ENCODE measurements at places on chromosomes 13 and 19.

DNA sequence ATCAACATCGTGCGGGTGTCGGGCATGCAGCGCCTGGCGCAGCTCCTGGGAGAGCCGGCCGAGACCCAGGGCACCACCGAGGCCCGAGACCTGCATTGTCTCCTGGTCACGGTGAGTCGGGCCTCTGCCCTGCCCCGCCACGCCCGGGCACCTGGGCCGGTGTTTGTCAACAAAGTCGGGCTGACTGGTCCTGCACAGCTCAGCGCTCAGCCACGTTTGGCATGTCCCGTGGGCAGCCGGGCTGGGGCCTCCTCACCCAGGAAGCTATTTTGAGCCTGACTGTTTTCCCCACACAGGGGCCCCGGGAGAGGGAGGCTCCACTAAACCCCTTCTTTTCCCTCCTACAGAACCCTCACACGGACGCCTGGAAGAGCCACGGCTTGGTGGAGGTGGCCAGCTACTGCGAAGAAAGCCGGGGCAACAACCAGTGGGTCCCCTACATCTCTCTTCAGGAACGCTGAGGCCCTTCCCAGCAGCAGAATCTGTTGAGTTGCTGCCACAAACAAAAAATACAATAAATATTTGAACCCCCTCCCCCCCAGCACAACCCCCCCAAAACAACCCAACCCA is 1.3 kb downstream of the GADD45B start:
- no peak for DNase-seq

- DNase-seq: no peak
Observed at GRCh38 chr13:40494946-40495620, 171.4 kb downstream of the FOXO1 start.

GRCh38 chr13:35144166-35144890 is 202.3 kb downstream of the NBEA start:
- DNase-seq: no peak

DNA sequence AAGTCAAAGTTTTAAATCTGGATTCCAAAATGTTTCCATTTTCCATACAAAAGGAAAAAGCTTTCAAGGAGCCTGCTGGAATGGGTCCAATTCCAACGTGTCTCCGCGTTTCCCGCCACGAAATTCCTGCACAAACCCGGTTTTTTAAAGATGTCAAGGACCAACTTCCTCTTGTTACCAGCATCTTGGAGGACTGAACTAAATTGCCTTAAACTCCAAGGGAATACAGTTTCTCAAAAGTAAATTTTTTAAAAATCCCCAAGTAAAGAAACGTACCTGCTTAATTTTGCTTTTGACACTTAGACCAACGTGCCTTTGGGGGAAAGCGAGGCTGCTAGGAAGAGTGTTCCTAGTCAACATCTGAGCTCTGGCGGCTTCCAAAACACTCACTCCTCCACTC is 12.3 kb upstream of the SOX1 start:
- DNase-seq: no peak

GRCh38 chr13:75461314-75461713 is 20.7 kb downstream of the TBC1D4 start:
- DNase-seq: no peak

GRCh38 chr19:43625918-43626579 is 6.6 kb upstream of the ZNF428 start:
- DNase-seq: no peak

- no peak for DNase-seq
Observed at GRCh38 chr13:104522235-104523072, 1456.2 kb upstream of the SLC10A2 start.

- DNase-seq: no peak
Observed at GRCh38 chr13:46751811-46752635, 44.9 kb downstream of the ESD start.

DNA sequence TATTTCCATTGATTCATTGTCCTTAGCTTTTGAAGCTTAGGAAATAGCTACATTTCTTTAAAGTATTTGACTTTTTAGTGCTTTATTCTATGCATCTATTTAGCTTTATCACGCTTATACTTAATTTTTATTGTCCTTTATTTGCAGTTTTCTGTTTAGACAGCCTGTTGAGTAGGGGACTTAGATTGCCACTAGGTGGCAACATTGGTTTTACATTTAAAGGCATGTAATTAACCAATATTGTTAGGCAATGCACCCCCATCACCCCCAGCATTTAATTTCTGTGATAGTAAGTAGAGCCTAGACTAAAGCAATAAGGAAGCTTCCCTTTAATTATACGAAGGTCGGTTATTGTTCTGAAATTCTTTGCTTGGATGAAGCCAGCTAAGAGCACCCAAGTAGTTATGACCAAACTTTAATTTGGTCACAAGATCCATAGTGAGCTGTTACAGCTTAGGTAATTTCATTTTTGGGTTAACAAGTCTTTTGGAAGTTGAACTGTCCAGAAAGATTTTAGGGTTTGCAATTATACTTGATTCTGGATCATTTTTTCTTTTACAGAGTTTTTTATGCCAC is 36.5 kb downstream of the B3GLCT start:
- DNase-seq: no peak

- DNase-seq: no peak
Observed at GRCh38 chr13:28534801-28535200, 39.9 kb upstream of the FLT1 start.

DNA sequence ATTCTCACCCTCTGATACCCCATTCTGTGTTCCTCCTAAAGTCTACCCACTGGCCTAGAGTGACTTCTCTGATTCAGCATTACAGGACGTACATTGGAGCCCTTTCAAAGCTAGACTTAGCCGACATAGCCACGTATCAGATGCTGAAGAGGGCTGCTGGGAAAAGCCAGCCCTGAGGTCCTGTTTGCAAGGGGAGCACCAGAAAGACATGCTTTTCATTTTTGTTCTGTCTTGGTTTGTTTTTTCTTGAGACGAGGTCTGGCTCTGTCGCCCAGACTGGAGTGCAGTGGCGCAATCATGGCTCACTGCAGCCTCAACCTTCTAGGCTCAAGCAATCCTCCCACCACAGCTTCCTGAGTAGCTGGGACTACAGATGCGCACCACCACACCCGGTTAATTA is 6.3 kb upstream of the ZSWIM4 start:
- DNase-seq: no peak

GRCh38 chr13:50468849-50469669 is 374.4 kb downstream of the DLEU7 start:
- DNase-seq: no peak

DNA sequence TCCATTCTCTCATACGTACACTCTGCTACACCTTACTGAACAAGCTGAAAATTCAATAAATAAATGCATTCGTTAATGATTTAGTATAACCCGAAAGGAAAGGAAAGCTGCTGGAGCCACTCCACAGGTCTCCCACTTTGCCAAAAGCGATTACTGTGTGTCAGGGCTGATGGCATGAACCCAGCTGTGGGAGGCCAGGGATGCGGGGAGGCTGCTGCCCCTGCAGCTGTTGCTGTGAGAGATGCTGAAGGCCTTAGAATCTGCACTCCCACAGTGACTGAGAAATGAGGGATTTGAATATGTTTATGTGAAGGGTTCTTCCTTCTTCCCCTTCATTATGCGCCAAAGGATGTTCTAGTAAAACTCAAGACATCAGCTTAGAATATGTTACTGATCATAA is 58.7 kb upstream of the NBEA start:
- no peak for DNase-seq

DNA sequence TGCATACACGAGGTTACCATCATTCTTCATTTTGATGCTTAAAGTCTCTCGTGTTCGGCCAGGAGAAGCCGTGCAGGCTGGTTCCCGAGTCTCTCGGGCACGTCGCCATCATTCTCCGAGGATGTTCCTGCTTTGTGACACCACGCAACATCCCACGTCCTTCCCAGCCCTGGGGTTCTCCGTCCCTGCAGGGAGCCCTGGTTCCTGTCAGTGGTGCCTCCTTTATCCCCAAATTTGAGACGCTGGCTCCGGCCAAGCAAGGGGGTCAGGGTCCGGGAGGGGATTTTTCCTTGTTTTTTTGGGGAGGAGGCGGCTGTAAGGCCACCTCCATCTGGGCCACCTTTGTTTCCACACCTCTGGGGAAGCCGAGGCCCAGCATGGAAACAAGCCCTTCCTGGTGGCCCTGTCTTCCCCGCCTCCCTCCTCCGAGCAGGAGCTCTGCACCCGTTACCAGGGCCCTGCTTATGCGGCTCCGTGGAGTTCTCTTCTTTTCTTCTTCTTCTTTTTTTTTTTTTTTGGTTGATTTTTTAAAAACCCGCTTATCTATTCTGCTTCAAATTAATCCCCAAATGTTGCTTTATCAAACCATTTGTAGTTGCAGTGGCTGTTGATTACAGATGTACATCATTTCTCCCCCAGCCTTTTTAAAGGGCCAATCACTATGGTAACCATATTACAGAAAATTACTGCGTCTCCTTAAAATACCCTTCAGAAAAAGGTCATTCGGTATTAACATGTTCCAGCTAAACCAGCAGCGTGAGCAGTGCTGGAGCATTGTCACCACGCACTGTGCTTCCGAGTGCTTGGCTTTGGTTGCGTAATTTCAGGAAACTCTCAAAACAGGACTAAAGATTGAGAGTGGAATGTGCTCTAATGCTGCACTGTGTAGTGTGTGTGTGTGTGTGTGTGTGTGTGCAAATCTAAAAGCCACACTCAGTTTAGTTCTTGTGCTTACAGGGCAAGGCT is 50.4 kb downstream of the TEX29 start:
- DNase-seq: no peak

GRCh38 chr19:53994811-53995210 is 3.4 kb downstream of the CACNG6 start:
- no peak for DNase-seq

GRCh38 chr19:12840091-12841079 is 2.1 kb downstream of the MAST1 start:
- no peak for DNase-seq

GRCh38 chr19:6833166-6833790 is 54.1 kb upstream of the ADGRE1 start:
- no peak for DNase-seq

DNA sequence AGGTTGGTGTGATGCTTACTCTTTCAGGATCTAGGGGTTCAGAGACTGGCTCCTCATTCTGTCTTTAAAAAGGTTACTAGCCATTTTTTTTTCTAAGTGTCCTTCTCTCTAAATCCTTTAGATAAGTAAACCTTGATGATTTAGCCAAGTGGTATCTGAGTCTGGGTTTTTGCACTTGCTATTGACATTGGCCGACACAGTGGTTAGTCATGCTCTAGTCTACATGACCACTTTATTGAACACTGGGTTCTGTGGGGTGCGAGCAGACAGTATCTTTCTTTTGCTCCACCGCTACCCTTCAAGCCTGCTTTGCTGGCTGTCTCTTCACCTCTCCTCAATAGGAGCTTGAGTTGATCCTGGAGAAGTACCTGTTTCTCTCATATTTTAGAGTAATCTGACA is 6.2 kb upstream of the NUP58 start:
- DNase-seq: no peak

DNA sequence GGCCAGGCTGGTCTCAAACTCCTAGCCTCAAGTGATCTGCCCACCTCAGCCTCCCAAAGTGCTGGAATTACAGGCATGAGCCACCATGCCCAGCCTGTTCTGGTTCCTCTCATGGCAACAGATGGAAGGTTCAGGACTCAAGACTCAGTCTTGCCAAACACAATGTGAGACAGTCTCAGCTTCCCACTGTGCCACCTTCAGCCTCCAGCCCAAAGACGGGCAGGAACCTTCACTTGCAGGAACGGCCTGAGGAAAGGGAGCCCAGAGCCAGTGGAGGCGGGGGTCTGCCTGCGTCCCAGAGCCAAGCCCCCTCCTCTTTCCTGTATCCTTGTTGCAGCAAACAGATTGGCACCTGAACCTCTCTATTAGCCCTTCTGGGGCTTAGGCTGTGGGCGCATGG is 2.9 kb upstream of the CHST8 start:
- DNase-seq: no peak

GRCh38 chr13:109669234-109669612 is 117.2 kb downstream of the IRS2 start:
- no peak for DNase-seq

DNA sequence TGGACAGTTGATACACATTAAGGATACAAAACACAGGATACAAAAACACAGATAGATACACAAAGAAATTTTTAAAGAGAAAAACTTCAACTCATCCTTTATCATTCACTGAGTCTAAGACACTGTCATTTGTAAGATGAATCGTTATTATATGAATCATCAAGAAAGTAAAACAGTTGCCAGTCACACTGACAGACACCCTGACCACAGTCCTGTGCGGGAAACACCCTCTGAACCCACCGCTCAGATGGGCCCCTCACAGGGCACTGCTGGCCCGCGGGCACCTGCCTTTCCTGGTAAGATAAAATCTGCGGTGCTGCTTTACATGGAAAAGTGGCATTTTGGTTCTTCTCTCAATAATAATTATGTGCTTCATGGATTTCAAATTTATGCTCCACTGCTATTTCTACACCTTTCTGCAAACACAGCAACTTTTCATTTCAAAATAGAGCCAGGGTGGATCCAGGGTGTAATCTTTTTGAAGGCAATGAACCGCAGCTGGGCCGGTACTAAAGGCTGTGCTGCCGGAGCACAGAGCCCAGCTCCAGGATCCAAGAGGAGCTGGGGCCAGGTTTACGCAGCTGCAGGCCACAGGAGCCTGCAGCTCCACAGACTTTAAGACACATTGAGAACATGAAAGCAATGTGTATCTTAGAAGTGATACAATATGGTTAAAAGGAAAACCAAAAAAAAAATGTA is 76.8 kb downstream of the TUBGCP3 start:
- DNase-seq: no peak

GRCh38 chr13:19818223-19818842 is 35.6 kb upstream of the PSPC1 start:
- peak; percentile 1 for DNase-seq

GRCh38 chr13:51995677-51996551 is 15.3 kb downstream of the ATP7B start:
- no peak for DNase-seq

DNA sequence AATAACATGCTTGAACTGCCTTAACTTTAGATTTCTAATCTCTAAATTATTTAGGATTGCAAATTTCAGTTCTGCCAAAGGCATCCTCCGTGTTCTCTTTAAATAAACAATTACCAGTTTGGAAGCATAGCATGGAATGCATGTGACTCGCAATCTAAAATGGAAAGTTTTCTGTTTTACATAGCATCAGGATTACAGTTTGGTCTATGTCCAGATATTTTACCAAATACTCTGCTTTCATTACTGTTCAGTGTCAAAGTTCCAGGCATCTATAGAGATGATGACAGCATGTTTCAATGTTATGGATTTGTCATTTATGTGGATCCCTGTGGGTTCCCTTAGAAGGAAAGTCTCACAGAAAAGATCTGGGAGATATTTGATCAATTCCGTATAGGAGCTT is 16.8 kb downstream of the FLT1 start:
- no peak for DNase-seq

DNA sequence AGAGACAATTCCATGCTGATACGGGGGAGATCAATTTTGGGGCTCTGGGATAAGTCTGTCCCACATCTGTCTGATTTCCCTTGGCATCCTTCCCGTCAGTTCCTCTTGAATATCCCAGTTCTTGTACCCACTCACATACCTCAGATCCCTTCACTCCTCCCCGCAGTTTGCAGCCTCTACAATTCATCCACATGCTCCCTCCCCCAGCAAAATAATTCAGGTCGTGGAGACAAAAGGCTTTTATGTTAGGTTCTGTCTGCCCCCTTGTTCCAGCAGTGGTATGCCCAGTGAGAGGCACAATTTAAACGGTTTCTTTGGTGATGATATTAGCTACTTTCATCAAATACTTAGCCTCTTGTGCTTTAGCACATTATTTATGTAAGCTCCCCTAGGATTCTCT is 9.6 kb downstream of the RPS16 start:
- DNase-seq: no peak

- no peak for DNase-seq
Observed at GRCh38 chr19:50365434-50366306, at the start of gene NAPSA. NAPSA (minus strand) TSS chr19:50365639; CDS start chr19:50365621, 18 bp downstream.

Measured in activated CD4-positive, alpha-beta T cell treated with anti-CD3 and anti-CD28 coated beads, Interleukin-2, amount 50 U/mL, for 24 hours (primary cell).